Endodermal cell (in vitro differentiated cells): ENCODE measurements at places on chromosomes 12 and 14.

DNA sequence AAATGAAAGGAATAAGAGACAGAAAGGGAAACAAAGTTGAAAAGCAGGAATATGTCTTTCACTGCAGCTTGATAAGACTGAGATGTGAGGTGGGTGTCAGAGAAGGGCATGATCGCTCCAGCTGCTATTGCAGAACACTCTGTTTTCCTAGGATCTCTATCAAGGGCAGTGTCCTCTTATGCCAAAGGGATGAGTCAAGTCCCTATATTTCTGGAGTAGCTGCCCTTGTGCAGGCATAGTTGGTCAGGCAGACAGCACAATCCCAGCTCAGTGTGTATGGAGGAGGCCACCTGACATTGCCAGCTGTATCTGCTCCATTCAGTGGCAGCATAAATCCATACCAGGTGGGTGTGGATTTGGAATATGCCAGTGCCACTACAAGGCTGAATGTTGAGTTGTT lies 101.6 kb downstream of the DAD1 start:
- DNase-seq, result no peak

DNA sequence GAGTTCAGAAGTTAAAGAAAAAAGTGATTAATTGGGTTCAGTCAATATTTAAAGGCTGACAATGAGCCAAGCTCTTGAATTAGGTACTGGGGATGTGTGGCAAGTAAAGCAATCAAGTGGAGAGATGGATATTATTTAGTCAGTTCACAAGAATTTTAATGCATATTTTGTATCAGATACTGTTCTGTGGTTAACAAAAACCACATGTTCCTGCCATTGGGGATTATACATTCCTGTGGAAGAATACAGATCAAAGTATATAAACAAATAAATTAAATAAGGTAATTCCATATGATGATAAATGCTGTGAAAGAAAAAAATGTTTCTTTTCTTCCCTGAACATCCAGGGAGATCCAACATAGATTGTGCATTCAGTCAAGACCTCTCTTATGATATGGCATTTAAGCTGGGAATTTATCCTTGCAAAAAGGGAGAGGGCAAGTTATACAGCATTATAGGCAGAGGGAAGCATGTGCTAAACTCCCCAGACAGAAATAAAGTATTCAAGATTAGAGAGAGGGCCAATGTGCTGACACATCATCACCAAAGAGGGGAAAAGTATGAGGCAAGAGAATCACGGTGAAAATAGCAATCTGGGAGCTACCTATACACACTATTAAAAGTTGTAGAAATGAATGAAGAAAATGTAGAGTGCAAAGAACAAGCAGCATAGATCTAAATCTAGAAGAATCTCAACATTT lies 17.6 kb upstream of the A2M start:
- no peak for DNase-seq

GRCh38 chr14:34348592-34348991 lies 113.4 kb downstream of the SPTSSA start:
- no peak for DNase-seq

DNA sequence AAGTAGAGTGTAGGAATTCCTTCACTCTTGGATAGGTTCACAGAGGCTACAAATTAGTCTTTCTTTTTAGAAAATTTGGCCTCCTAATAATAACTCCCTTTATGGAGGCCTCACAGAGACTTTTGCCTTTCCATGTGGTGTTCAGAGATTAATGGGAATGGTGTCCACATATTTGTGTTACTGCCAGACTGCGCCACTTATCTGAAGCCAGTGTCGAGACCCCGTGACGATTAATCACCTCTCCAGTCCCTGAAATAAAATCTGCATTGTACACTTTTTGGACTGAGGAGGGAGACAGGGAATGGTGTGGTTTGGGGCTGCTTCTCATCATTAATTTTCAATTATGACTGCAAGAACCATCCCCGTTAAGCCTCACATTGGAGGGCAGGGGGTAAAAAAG lies 980.5 kb downstream of the FLRT2 start:
- no peak for DNase-seq

- DNase-seq, result peak; percentile 92
Observed at GRCh38 chr12:6843118-6843902, 2.6 kb downstream of the GNB3 start.

- DNase-seq, result no peak
Observed at GRCh38 chr12:75587340-75588106, 76.1 kb upstream of the KRR1 start.

- DNase-seq, result no peak
Observed at GRCh38 chr12:65725376-65725775, 98.9 kb upstream of the HMGA2 start.
